ENCODE measurements at places on chromosomes 2 and 18.
A peak's percentile ranks its signal among the peaks of the same experiment; 100 is the strongest.

- no peak for DNase-seq
Measured at GRCh38 chr18:9720327-9720726, 12.2 kb downstream of the RAB31 start.

- DNase-seq: no peak
Measured at GRCh38 chr18:2716394-2717326, 61.1 kb downstream of the SMCHD1 start.

GRCh38 chr2:54208364-54209240 lies 47.4 kb downstream of the TSPYL6 start:
- no peak for DNase-seq

GRCh38 chr2:233466991-233467603 lies 99.5 kb downstream of the USP40 start:
- no peak for DNase-seq

GRCh38 chr18:9437021-9437437 lies 38.3 kb upstream of the RALBP1 start:
- peak; percentile 17 for DNase-seq

DNA sequence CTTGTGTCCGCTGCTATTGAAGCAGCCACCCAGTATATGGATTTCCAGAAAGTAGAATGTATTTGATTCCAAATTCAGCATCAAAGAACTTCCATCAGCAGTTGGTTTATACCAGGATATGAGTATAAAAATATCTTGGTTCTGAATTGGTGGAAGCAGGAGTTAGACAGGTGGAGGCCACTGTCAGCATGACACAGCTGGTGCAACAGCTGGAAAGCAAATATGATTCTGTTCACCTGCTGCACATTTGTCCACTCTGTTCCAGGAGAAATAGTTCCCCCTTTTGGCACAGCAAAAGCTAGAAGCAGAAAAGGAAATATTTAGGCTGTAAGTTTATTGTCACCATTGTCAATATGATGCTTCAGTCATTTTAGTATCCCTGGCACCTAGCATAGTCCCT lies 41.2 kb downstream of the KIAA2012 start:
- no peak for DNase-seq

DNA sequence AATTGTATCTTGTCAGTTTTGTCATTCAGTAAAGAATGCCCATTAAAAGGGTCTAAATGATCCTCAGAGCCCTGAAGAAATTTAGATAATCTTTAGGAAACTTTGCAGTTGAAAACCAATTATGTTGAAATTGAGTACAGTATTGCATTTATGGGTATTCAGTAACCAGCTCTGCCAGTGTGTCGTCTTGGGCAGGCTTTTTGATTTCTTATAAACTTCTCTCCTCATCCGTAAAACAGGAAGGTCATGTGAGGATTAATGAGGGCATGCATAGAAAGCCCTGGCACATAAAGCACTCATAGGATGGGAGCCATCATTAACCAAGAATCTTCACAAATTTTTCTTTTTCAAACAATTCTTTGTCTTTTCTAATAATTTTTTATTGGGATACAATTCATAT lies 14.8 kb downstream of the PNO1 start:
- no peak for DNase-seq
